Activated T-cell treated with anti-CD3 and anti-CD28 coated beads, Interleukin-2, amount 50 U/mL, for 72 hours (primary cell): ENCODE measurements at places on chromosomes 5 and 9.

- DNase-seq = no peak
Measured at GRCh38 chr5:132013006-132013689, 1.7 kb upstream of the ACSL6 start.

DNA sequence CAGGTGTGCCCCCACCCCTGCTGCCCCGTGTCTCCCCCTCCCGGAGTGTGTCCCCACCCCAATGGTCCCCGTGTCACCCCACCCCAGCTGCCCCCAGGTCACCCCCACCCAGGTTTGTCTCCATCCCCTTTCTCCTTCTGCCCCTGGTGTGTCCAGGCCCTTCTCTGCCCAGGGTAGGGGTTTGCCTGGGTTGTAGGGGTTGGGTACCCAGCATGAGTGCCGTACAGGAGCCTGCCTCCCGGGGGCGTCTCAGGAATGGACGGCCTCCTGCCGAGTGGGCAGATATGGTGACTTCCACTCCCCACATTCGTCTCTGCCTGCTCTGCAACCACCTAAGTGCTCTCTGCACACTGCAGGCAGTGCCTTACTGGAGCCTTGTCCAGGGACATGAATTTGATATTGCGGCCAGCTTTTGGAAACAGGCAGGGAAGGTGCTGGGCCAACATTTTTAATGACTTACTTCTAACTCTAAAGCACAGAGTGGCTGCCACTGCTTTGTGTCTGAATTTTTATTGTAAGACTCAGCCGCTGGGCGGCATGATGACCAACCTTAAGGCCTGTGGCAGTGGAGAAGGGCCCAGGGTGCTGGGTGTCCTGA lies 6.7 kb downstream of the LRRC14B start:
- DNase-seq = no peak

DNA sequence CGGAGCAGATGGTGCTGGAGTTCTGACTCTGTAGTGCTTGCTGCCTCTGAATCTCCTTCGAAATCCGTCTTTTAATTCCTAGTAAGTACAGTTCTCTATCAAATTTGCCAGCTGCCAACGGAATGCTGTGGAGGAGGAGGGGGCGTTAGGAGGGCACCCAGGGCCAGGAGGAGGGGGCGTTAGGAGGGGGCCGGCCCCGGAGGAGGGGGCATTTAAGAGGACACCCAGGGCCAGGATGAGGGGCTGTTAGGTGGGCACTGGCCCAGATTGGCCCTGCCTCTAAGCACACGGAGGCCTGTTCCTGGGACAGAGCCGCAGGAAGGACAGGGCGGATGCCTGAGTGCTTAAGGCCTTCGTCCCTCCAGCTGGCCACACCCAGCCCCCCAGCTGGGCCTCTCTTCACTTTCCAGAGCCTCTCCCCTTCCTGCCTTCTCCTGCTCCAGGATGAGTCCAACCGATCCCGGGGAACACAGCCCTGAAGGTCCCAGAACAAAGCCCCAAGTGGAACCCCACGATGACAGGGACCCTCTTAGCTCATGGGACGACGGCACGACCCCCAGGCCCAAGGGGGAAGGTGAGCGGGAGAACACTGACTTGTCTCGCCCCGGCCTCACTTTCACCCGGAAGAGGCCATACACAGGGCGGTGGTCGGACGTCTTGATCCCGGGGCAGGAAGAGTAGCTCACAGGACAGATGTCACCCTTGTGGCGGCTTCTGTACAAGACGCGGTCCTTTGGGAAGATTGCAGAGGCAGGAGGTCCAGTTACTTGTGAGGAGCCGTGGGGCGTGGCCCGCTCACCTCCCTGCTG lies 9.8 kb downstream of the INPP5E start:
- DNase-seq = no peak

DNA sequence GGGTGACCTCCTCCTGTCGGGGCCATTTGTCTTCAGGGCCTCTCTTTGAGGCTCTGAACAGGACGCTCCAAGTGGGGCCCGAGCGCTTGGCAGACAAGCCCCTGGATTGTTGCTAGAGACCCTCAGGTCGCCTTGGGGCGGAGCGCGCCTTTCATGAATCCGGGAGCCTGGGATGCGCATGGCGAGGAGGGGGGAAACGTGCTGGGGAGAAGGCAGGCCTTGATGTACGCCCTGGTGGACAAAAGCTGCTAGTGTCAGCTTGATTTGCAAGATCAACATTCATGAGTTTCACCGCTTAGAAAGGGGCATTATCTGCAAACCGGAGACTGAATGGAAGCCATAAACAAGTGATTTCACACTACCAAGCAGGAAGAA lies 226.3 kb downstream of the SMARCA2 start:
- DNase-seq = no peak

DNA sequence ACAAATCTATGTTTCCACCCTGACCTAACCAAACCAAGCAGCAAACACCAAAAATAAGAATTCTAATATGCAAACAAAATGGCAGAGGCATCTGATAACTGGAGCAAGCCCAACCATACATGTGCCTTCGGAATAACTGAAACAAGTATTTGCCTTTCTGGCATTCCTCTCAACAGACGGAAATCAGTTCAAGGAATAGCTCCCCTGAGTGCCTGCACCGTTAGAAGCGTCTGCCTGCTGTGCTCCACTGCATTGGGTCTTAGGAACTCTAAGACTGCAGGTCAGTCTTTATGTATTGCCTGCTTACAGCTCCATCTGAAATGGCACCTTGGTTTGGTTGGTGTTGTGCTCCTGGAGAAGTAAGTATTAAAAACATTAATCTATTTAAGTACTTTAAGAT lies 98.5 kb downstream of the MRPS27 start:
- no peak for DNase-seq

DNA sequence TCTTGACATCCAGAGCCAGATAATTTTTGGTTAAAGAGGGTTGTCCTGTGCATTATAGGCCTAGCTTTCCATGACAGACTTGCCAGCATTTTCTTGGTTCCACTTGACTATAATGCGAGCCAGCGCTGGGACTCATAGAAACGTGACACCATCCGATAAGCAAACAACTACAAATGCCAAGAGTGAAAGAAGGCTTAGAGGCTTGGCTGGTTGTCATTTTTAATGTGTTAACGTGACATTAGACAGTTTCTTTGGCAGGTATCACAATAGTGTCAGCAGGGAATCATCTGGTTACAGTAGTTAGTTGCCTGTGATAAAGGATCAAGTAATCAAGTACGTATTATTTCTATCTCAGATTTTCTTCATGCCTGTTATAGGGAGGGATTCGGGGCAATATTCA lies 20.0 kb upstream of the LIFR start:
- DNase-seq = no peak
